ENCODE measurements at places on chromosomes 3 and 15.

DNA sequence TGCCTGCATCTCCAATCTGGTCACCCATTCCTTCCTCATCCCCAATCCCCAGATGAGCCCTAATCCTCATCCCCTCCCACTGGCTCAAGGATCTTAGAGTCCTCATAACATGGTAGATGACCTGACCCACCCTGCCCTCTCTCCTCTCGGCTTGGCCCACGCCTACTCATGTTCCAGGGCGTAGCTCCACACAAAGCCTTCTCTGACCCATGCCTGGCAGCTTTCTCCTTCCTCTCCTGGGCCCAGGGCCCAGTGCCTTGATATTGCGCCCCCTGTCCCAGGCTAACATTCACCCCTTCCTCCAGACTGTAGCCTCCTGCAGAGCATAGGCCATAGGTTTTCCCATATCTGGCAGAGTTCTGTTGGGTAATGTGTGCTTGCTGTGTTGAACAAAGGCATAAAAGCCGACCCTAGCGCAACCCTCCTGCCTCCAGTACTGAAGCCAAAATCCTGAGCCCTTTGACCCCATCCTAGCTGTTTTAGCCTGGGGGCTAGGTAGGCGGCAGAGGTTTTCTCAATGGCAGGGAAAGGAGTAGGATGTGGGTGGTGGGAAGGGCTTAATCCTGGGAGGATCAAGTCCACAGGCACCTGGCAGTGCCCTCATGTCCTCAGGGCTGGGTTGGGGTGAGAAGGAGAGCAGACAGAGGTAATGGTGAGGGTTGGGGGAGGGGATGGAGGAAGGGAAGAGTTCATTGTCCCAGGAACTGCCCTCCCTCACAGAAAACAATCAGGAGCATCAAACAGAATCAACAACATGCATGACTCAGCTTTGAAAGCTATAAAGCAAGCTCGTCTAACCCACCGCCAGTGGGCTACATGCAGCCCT is 35.5 kb downstream of the MESD start:
- no peak for DNase-seq

- no peak for DNase-seq
These were observed 122.0 kb upstream of the ATP10A start for GRCh38 chr15:25985165-25985564.

GRCh38 chr3:143363276-143363675 is 243.7 kb downstream of the CHST2 start:
- no peak for DNase-seq

DNA sequence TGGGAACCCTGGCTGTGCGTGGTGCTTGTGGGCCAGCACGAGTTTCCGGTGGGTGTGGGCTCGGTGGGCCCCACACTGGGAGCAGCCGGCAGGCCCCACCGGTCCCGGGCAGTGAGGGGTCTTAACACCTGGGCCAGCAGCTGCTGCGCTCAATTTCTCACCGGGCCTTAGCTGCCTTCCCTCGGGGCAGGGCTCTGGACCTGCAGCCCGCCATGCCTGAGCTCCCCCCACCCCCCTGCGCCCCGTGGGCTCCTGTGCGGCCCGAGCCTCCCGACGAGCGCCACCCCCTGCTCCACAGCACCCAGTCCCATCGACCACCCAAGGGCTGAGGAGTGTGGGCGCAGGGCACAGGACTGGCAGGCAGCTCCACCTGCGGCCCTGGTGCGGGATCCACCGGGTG is 49.4 kb downstream of the TM4SF18 start:
- no peak for DNase-seq

- no peak for DNase-seq
These were observed 796.5 kb downstream of the GRM7 start for GRCh38 chr3:7657214-7658112.

DNA sequence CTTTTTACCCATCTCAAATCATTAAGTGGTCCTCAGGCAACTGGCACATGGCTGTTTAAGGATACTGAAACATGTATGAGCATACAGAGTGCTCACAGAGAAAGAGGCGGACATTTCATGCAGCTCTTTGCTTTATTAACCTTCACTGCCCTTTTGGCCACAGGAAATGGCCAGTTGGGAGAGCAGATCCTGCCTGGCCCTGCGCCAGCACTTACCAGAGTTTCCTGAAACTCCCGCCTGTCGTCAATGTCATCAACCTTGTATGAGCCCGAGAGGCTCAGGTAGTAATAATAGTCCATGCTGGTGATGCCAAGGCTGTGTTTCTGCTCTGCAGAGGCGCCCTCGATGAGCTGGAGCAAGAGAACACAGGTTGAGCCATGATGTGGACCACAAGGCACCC is 17.8 kb downstream of the LDHAL6B start:
- DNase-seq: no peak

DNA sequence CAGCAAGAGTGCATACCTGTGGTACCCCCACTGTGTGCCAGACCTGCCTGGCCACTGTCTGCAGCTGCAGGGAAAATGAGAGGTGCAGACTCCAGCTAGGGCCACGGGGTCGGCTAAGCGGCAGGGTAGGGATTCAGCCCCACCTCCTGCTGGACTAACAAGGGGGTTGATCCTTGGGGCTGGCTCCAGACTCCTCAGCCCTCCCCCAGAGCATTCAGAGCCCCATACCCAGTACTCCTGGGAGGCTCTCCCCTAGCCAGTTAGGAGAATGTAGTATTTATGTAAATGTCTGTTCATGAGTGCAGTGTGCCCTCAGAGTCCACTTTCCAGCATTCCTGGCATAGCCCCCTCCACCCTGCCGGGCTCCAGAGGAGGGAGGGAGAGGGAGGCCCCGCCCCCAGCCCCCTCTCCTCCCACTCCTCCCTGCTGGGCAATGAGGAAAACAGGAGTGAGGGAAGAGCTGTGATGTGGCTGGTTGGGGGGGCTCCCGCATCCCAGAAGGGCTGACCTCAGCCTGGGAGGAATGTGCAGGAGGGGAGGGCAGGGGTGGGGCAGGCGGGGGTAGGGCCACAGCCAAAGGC is 4.5 kb upstream of the SEMA3B start:
- no peak for DNase-seq

DNA sequence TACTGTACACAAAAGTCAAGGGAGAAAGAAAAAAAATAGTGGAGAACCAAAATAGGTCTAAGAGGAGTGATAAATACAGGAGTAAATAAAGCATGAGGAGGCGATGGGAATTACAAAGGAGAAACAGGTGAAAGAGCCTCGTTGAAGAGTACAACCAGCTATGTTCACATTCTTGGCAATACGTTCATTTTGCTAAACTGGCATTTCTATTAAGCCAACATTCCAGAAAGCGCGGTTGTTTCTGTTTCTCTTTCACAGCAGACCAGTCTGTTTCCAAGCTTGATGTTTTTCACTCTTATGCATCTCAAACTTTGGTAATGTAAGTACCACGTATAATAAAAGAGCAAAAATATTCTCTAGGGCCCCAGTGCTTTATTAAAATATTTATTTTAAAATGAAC is 74.5 kb downstream of the NSUN3 start:
- DNase-seq: no peak

DNA sequence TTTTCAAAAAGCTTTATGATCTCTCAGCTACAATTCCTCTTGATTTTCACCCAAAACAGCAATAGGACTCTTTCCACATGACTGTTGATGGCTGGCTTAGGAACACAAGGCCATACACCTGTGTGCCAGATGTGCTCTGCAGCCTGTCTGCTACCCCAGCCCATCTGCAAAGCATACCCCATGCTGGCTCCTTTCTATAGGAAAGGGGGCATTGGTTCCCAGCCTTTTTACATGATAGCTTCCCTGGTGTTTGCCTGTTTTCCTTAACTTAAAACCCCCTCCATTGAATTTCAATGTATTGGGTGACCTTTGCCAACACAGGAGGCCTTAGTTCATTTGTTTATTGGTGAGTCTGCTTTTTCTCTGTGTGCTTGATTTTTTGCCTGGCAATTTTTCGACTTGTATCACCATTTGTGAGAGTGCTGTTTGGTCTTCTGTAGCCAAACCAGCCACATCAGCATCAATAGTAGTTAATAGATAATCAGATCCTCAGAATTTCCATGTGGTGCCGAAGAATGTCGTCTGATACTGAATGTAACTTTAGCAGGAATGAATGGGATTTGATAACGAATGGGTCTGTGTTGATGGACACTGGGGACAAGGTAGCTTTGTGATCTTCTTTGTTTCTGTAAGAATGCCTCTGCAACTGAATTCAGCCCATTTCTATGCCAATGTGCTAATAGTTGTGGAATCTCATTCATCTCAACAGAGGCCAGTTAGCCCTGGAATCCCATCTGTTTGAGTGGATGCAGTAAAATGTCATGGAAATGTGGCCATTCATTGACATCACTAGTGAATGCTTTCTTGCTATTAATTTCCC is 272.2 kb upstream of the RARB start:
- DNase-seq: no peak

DNA sequence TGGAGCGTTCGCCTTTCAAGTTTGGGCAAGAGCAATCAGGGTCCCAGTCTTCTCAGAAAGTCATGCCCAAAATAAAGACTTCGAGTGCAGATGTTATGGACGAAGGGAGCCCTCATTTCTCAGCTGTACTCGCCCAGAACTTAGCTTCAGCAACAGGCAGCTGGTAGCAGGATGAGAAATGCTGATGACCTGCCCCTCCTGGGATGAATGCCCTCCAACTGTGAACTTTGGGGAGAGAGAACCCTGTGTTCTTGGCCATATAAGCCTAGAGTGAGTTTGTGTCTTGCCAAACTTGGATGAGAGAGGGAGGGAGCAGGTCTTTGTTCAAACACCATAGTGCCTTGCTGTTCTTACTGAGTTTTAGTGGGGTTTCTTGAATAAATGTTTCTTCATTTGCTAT is 400.3 kb downstream of the LRTM1 start:
- no peak for DNase-seq

GRCh38 chr3:41199866-41200668 is 762 bp downstream of the CTNNB1 start:
- DNase-seq: peak; percentile 35

DNA sequence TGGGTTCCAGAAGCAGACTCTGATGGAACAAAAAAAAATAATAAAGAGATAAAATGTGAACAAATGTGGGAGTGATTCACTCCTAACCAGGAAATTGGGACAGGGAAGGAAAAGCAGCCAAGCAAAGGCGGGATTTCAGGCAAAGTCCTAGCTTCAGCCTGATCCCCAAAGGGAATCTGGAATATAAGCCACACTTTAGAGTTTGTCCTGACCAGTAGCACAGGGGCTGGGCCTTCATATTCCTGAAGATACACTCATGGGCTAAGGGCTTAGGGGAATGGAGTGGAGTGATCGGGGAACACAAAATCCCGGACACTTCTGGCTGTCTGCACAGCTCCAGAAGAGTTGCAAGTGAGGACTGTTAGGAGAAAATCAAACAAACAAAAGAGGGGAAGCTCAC is 135.0 kb upstream of the COL8A1 start:
- DNase-seq: no peak

DNA sequence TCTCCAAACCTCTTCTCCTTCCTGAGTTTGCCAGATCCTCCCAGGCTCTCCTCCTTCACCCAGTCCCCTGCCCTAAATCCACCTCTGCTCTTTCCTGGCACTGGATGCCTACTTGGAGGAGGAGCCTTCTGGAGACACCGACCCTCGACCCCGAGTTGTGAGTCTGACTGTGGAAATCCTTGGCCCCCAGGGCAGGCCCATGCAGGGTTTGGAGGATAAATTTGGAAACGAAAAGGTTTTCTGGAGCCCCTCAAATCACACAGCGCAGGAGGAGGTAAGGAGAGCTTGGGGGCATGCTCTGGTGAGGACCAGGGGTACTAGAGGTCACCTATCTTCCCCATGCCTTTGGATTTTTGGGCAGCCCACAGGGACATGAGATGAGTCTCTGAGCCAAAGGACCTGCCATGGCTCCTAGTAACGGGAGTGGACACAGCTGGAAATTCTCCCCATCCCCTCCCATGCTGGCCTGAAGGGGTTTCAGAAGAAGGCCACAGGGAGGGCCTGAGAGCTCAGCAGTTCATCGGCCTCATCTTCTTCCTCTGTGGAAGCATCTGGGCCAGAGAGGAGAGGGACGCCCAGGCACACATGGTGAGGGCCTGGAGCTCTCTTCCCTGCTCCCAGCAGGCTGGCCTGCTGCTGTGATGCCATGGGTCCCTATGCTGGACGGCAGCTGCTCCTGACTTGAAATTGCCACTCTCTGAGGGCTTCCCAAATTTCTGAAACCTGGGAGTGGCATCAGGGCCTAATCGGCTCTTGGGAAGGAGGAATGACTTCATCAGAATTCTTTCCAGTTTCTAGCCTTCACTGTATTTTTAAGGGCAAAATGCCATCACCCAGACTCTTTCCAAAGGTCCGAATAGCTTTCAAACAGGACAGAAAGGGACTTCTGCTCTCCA is 68.6 kb upstream of the ITGA11 start:
- DNase-seq: no peak

GRCh38 chr3:11638495-11639358 is 5.0 kb downstream of the VGLL4 start:
- no peak for DNase-seq

GRCh38 chr3:193488741-193489140 is 66.0 kb downstream of the ATP13A4 start:
- DNase-seq: no peak

- peak; percentile 24 for DNase-seq
These were observed 18.7 kb upstream of the SPG11 start for GRCh38 chr15:44682211-44682610.

DNA sequence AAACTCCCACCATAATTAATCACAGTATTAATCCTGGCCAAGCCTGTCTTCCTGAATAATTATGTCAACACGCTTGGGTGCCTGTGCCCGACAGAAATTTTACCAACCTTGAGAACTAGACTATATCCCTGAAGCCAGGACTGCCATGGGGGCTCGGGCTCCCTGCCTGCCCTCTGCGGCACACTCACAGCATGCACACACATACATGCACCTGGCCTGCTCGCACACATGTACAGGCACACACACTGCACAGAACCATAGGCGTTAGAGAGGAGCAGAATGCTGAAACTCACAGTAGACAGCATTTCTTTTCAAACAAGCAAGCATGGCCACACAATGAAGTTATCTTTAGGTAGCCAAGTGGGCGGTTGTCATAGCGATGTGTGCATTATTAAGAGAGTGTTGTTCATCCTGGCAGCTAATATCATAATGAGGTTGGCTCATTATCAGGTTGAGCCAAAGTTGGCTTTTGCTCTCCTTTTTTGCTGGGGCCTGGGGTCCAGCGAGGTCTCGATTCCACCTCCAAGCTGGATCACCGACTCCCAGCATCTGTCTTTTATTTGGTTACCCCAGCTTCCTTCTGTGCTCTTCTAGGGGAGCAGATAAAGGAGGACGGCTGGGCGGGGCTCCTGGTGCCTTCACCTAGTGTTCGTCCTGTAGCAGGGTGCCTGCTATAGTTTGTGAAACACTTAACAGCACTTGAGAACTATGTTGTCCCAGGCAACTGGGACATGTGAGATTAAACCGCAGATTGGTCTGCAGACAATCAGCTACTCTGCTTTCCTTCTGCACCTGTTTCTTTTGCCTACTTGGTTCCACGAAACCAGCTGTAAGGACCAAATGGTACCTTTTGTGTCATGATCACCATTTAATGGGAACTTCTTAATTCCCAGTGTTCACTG is 91.4 kb downstream of the ZNF621 start:
- DNase-seq: no peak

GRCh38 chr3:129834580-129834979 is 58.9 kb downstream of the TMCC1 start:
- no peak for DNase-seq

All from activated CD4-positive, alpha-beta T cell treated with anti-CD3 and anti-CD28 coated beads, Interleukin-2, Interleukin-4, amounts not matched to agents 100 ng/mL and 50 ng/mL, durations not matched to agents 16 hours and 8 hours (primary cell).